Stimulated activated CD8-positive, alpha-beta memory T cell treated with anti-CD3 and anti-CD28 coated beads, Interleukin-15, amount 100 ng/mL, for 24 hours (primary cell): ENCODE measurements at places on chromosomes 2 and 18.
A peak's percentile ranks its signal among the peaks of the same experiment; 100 is the strongest.

- DNase-seq, result no peak
Observed at GRCh38 chr18:48364146-48364545, 45.0 kb downstream of the ZBTB7C start.

- DNase-seq, result peak; percentile 68
Observed at GRCh38 chr2:6917071-6917760, at the start of gene RNF144A. Gene RNF144A, plus strand, starts transcription at chr2:6917412. Its CDS starts 79,515 bp downstream, at chr2:6996927.

GRCh38 chr2:233300401-233300800 is 7.2 kb upstream of the SAG start:
- no peak for DNase-seq

DNA sequence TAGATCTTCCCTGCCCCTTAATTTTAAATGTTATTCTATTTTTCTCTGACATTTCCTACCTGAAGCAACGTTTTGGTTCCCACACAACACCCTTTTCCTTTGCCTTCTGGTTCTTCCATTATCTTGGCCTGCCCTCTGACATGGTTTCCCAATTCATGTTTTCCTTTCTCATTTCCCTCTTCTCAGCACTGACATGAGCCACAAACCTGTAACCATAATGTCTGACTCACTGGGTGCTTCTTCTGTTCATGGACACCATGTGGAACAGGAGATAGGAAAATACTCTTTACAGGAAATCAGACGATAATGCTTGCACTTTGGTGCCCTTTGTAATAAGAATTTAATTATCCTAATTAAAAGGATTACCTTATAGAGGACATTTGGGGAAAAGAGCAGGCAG is 142.0 kb downstream of the ZEB2 start:
- DNase-seq, result no peak

GRCh38 chr2:127453392-127454171 is 35.4 kb downstream of the PROC start:
- DNase-seq, result no peak

DNA sequence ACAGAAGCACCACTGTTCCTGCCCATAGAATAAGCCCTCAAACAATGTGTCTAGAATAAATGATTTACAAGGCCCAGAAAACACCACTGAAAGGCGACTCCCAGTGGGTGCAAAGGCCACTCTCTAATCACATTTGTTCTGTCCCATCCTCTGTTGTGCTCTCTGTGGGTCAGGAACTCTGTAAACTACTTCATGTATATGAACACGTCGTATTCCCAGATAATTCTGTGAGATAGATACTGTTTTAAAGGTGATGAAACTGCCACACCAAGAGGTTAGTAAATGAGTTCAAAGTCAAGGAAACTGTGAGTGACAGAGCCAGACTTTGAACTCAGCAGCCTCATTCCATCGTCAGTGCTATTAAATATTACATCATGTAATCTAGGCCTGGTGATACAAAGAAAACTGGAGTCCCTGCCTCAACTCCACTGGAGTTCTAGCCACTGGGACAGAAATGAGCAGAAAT is 269.7 kb upstream of the DCC start:
- no peak for DNase-seq

DNA sequence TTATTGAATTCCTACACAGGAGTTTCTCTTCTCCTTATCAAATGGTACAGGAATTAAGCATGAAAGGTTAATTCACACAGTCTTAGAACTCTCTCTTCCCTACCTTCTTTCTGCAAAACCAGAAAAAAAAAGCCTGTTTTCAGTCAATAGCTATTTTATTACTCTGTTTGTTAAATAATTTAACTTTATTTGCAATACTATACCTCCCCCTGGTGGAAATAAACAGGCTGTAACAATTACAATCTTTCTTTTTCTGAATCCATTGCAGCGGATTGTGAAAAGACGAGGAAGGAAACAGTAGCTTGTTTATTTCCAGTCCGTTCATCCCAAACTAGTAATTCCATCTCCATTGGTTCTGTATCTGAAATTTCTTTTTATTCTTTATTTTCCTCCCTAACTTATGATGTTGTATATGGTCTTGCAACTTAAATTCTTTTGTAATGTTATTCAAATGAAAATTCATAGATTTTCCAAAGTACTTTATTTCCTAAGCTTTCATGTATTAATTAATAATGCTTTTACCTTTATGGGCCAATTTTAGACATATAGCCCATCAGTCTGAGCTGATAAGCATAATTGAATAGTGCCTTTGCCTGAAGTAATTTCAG is 165.2 kb downstream of the SH3BP4 start:
- no peak for DNase-seq

GRCh38 chr2:22483036-22483435 is 901.9 kb upstream of the KLHL29 start:
- DNase-seq, result no peak

- no peak for DNase-seq
Observed at GRCh38 chr2:16933355-16933754, 267.7 kb upstream of the CYRIA start.

- no peak for DNase-seq
Observed at GRCh38 chr2:160241251-160242137, 41.4 kb upstream of the ITGB6 start.

DNA sequence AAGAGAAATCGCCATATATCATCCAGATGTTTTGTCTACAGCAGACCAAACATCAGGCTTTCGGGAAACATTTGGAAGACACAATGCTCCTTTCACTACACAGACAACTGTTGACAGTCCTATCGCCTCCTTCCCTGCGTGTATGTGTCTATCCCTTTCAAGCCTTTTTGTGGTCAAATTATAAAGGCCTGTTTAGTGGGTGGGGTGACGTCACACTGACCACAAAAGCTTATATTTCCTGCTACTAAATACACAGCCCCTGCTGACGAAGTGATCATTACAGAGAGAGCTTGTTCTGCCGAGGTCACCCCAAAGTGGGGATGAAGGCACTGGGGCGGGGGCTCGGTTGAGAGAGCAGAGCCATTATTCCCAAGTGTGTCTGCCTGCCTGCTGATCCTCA is 302.7 kb upstream of the TNP1 start:
- DNase-seq, result no peak

GRCh38 chr2:128619471-128620325 is 301.0 kb upstream of the HS6ST1 start:
- DNase-seq, result no peak

GRCh38 chr2:85472261-85472660 is 53.7 kb downstream of the SH2D6 start:
- no peak for DNase-seq

DNA sequence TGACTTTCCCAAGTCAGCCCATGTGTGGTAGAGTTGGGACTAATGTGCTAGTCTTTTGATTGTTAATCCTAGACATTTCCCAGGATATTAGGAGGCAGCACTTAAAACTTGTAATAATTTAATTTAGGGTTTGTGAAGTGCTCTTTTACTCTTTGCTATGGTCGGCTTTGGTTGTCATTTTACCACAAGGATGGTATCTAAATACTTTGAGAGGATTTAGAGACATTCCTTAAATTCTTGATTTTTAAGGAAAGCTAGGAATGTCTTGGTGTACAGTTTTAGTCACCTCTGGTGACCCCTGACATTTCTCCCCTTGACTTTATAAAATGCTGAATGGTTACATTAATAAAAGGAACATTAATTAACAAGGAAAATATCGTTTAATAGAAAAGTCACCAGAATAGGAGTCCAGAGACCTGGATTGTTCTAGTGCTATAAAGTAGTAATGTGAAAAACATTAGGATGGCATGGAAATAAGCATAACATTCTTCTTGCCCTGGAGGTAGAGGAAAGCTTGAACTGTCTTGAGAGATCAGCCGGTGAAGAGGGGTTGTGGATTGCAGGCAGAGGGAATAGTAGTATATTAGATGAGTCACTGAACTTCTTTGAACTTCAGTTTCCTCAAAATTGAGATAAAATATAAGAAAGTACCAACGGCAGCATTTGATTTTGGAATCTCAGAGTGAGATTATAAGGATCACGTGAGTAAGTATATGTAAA is 209.2 kb downstream of the MCFD2 start:
- no peak for DNase-seq

DNA sequence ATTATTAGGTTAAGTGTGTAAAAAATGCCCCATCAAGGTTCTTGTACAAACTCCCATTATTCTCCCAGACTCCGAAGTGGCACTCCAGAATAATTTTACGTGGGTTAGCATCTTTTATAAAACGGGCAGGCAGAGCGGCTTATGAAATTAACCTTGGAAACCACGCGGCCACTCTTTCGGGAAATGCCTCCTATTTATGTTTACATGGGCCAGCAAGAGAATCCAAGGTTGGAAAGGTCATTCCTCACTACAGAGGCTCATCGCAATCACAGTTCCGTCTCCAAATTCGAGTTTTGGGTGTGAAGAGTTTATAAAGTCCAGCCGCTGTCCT is 1.2 kb upstream of the IMPA2 start:
- DNase-seq, result no peak

DNA sequence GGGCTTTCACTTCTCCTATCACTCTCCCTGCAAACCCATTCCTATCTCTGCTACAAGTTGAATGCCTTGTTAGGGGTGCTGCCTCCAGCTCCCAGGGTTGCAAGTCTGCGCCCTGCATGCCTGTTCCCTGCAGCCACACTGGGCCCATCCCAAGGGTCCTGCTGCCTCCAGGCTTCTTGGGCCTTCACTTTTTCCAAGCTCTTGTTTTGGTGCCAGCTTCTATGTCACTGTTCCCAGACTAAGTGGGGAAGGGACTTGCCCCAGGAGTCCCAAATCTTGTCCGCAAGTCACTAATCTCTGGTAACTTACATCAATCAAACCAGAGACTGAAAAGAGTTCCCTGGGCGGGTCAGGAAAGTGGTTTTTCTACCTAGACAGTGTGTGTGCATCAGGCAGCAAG is 65.4 kb downstream of the ZCCHC2 start:
- DNase-seq, result no peak

DNA sequence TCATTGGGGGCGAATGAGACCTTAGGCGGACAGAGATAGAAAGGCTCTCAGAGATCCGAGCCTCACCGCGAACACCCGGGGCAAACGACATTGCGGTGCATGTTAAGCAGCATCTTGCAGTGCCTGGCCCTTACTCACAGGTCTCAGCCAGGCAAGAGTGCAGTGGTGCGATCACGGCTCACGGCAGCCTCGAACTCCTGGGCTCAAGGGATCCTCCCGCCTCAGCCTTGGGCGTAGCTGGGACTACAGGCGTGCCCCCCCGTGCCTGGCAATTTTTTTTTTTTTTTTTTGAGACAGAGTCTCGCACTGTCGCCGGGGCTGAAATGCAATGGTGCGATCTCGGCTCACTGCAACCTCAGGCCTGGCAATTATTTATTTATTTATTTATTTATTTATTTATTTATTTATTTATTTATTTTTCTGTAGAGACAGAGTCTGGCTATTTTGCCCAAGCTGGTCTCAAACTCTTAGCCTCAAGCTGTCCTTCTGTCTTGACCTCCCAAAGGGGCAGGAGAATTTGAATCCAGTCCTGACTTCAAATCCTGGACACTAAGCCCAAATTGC is 1.3 kb downstream of the LAMA3 start:
- no peak for DNase-seq

- no peak for DNase-seq
Observed at GRCh38 chr2:223786236-223786635, 51.1 kb downstream of the AP1S3 start.

DNA sequence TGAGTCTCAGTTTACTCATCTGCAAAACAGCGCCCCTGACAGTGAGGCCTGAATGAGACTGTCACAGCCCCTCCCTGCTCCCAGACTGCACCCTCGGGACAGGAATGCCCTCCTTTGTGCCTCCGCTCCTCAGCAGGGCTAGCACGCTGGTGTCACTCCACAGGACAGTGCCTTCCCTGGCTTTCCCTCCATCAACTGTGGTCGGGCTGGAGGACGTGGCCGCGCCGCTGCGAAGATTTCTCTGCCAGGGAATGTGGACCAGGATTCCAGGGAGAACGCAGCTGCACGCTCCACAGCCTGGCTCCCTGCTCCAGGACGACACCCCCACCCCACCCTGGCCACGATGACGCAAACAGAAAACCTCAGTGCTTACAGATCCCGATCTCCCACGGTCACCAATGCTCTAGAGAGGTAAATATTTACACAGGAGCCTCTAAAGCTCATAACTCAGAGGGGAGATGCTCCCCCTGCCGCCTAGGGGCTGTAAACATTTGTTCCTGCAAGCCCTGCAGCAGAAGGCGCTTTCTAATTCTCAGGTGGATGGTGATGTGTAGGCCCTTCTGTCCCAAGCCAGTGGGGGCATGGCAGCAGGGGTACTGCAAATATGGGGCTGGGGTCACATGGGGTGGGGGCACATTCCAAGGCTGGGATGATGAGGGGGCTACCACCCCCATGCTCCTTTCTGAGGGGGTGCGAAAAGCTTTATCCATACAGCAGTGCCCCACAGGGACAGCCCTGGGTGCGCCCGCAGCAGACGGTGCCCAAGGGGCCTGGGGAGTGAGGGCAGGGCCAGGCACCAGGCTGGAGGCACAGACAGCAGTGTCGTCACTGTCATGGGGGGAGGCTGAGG is 12.4 kb downstream of the HS6ST1 start:
- DNase-seq, result no peak

- no peak for DNase-seq
Observed at GRCh38 chr2:19667536-19667949, 234.2 kb downstream of the TTC32 start.

DNA sequence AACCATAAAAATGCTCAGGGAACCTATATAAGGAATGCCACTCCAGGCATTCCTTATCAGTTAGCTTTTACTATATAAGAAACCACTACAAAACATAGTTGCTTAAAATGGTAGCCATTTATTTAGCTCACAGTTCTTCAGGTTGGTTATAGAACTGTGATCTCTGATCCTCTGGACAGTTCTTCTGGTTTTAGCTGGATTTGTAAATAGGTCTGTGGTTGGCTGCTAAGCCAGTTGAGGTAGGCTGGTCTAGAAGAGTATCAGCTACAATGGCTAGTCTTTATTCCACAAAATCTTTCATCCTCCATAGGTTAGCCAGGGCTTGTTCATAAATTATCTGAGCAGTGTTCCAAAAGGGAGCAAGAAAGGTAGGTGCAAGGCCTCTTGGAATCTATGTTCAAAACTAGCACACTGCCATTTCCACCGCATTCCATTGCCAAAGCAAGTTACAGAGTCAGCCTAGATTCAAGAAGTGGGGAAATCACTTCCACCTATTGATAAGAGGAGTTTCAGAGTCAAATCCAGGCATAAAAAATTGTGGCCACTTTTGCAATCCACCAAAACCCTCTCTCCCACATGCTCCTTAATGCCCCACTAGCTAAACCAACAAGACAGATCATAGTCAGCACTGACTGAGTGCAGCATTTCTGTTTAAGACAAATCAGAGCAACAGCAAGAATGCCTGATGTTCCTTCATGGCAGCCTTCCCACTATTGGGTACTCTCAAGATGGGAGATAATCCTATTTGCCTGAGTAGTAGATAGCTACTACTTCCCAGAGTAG is 146.4 kb downstream of the IRS1 start:
- DNase-seq, result no peak

GRCh38 chr2:122610948-122611609 is 855.6 kb downstream of the TSN start:
- DNase-seq, result no peak

DNA sequence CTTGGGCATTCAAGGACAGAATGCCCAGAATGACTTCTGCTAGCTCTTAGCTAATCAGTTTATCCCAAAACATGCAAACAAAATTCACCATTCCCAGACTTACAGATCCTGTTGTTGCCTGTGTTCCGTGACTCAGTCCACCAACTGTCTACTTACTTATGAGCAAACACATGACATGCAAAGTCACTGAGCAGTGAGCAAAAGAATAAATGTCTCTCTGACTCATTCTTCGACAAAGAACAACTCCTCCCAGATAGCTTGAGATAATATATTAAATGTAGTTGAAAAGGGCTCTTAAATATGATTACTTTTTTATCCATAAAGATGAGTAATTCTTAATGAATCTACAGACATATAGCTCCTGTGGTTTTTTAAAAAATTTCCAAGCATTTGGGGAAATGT is 9.0 kb upstream of the CREG2 start:
- DNase-seq, result no peak

GRCh38 chr2:239189711-239190131 is 211.1 kb downstream of the HDAC4 start:
- DNase-seq, result no peak

- no peak for DNase-seq
Observed at GRCh38 chr2:126449677-126450076, 206.3 kb upstream of the GYPC start.
